ENCODE measurements at places on chromosomes 12 and 14.

- DNase-seq, result no peak
These were observed 2.0 kb downstream of the B4GALNT1 start for GRCh38 chr12:57630891-57631433.

GRCh38 chr12:89874146-89874545 is 165.5 kb upstream of the ATP2B1 start:
- DNase-seq, result no peak

- DNase-seq, result no peak
These were observed 109.6 kb upstream of the SLC38A4 start for GRCh38 chr12:46935271-46935847.

- DNase-seq, result no peak
These were observed 34.9 kb downstream of the GDF11 start for GRCh38 chr12:55777856-55778255.

DNA sequence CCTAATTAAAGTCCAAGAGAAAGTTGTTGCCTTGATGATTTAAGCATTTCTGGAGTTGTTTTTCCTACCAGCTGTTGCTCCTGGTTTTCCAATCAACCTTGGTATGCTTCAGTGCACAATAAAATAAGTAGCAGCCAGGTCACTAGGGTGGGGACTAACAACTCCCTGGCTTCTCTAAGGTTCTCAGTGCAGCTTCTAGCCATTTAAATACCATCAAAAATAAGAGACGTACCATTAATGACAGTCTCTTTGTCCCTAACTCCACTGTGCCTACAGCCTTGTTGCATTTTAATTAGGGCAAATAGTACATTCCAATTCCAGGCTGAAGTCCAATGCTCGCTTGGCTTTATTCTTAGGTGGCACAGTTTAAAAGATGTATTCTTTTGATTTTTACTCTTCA is 11.8 kb downstream of the STON2 start:
- no peak for DNase-seq

DNA sequence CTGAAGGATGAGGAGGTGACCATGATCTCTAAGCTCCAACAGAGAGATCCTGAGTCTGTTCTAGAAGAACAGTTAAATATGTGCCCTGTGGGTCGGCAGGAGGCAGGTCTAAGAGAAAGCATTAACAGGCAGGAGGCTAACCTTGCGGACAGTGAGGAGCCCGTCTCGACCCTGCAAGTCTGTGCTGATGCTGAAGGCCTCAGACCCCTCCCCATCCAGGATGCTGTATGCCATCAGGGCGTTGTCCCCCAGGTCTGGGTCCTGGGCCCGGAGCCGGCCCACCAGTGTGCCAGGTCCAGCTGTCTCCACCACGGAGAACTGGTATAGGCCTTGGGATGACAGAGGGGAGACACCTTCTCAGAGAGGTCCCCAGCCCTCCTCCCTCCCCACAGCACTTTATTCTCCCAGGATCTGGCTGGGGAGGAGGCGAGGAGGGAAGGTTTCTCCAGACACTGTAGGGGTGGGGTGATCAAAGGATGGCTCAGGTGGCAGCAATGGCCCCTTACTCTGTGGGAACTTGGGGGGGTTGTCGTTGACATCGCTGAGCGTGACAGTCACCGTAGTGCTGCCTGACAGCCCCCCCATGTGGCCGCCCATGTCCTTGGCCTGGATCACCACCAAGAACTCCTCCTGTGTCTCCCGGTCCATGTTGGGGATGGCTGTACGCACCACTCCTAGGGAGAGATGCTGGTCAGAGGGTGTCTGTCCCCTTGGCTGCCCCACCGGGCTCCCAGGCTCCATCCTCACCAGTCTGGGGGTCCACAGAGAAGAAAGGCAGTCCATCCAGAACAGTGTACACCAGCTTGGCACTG is 3.1 kb downstream of the CDH24 start:
- no peak for DNase-seq

GRCh38 chr12:47785887-47786661 is 13.0 kb downstream of the SLC48A1 start:
- no peak for DNase-seq

DNA sequence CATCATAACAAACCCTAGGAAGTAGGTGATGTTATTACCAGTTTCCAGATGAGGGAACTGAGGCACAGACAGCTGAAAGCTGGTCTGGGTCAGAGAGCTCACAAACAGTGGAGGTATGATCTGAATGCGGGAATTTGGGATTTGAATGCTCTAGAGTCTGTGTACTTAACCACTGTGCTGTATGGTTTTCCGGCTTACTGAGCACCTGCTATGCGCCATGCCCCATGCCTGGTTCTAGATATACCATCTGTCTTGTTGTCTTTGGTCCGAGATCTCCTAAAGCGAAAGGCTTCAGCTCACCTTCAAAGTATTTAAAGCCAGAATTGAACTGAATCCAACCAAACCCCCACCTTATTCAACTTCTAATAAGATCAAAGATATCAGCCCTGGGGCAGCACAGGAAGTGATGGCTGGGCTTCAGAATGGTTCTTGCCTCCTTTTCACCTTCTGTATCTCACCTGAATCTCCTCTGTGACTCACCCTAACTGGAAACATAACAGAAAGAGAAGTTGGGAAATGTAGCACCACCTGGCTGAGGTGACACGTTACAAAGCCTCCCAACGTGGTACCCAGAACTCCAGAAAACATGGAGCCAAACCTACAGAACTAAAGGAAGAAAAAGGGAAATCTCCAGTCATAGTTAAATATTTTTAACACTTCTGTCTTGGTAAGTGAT is 54.3 kb downstream of the PRMT8 start:
- no peak for DNase-seq

DNA sequence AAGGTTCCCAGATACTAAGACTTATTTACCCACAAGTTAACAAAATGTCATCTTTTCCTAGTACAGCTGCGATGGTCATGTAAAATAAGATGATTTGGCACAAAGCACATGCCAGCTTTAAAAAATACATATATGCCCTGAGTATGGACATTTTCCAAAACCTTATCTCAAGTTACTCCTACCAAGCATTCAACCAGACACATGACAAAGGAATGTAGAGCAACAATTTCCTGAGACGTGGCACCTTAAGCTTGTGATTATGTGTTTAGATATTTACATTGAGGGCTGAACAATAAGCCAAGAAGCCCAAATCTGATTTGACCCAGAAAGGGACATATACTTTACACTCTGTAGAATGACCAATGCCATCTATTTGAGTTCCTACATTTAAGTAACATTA is 24.5 kb upstream of the OVCH1 start:
- no peak for DNase-seq

GRCh38 chr14:38079886-38080285 is 127.8 kb upstream of the SSTR1 start:
- no peak for DNase-seq

DNA sequence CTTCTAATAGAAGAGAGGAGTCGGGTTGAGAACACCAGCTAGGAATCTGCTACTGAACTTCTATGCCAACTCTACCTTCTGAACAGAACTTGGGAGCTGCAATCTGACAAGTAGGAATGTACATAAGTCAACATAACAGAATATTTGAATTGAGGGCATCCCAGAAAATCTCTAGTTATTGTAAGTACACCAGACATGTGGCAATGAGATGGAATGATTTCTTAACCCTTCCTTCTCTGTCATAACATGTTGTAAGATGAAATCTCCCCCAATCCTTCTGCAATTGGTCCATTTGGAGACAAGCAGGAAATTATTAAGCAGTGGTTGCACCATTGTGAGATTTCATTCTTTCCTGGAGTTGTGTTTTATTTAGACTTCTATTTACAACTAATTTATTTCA is 68.7 kb upstream of the TMPO start:
- no peak for DNase-seq

- no peak for DNase-seq
These were observed 460.0 kb downstream of the FUT8 start for GRCh38 chr14:65872536-65872935.

DNA sequence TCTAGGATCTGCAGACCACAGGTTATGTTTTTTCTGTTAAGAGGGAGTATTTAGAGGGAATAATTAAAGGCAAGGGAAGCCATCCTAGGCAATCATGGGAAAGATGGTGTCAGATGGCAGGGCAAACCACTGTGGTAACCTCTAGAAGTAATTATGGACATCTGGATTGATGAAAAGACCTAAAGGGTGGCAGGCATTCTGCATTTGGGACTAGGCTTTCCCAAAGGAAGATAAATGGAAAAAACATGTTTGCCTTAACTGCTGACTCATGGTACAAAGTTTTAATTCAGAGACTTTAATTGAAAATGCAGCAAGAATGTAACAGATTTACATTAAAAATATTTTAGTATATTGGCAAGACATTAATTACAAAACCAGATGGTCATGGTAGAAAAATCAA is 88.1 kb downstream of the TMEM30B start:
- DNase-seq, result no peak

DNA sequence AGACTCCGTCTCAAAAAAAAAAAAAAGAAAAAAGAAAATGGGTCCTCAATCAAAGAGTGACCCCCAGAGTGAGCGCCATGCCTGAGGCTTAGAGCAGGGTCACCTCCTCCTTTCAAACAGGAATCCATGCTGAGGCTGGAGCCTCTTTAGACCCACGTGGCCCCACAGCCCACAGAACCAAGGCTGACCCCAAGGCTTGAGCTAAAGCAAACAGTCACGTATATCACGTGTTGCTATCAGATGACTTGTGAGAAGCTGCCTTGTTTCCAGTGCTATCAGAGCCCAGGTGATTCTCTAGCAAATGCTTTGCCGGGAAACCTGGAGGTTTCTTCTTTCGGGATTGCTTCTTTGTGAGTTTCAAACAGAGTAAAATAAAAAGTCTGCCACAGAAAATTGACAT is 31.7 kb upstream of the DYNC1H1 start:
- DNase-seq, result no peak

DNA sequence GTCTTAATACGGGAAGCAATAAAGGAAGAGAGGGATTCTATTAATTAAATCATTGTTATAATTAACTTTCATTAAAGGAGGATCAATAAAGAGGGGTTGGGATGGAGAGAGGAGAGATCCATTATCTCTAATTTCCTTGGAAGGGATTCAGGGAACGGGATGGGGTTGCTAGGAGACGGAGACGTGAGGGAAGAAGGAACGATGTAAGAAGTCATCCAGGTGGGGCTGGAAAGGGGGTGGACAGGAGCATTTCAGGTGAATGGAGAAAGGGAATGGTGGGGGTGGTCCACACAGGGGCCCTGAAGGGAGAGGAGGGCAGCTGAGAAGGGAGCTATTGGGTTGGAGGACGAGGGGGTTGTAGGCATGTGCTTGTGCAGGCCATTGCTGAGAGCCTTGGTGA is 17.2 kb downstream of the CALCOCO1 start:
- DNase-seq, result no peak

- DNase-seq, result no peak
These were observed 60.6 kb upstream of the KCNA1 start for GRCh38 chr12:4849115-4849541.

GRCh38 chr12:117450209-117450608 is 88.8 kb upstream of the NOS1 start:
- DNase-seq, result no peak

DNA sequence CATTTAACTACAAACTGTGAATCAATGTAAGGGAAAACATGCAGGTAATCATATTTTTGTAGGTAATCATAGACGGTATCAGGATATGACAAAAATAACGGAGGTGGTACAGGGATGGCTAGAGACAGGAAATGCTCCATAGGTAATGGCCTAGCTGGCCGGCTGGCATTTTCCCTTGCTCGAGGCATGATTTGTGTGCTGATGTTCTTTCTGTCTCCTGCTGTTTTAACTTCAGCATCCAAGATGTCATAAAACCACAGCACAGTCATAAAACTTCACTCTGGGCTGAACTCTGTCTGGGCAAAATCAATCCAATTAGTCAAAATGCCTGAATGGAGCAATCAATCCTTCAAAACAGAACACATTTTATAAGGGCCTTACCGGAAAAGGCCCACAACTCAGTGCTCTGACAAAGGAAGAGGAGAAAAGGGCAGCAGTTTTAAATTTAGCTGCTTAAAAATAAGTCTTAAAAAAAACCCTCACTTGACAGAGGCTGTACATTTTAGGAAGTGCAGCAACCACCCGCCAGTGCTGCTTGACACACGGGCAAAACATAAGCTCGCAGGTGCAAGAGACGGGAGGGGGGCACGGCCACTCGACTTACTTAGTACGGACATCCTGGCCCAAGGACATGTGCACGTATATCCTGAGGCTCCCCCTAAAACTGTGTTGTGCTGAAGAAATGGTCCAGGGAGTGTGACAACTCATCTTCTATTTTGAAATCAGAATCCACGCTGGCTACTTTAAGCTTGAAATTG is 40.5 kb upstream of the GPR68 start:
- no peak for DNase-seq

- DNase-seq, result no peak
These were observed 21.1 kb downstream of the RASSF8 start for GRCh38 chr12:25979563-25979962.

DNA sequence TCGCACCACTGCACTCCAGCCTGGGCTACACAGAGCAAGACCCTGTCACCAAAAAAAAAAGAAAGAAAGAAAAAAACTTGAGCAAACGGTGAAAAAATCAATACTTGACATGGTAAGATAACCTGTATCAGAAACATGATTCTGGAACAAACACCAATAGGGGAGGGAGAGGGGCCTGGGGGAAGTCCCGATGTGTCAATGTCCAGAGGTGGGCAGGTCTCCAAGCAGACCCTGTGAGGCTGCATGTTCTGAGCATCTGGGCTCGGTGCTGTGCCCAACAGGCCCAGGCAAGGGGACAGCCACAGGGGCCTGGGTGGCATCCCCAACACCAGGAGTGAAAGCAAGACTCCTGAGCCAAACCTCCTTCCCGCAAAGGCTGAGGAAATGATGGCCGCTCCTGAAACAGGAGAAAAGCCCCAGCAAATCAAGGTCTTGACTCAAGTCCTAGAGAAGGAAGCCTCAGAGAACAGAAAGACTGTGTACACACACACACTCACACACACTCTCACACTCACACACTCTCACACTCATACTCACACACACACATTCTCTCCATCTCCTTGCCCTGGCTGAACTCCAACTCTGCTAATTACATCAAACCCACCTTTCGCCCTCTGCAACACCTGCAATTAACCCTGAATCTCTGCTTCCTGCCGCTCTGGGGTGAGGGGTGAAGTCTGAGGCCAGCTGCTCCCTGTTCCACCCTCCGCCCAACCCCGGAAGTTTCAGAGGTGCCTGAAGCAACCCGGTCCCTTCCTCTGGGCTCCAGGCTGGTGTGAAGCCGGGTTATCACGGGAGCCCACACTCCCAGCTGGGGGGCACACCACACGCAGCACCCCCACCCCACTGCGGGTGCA is 20.4 kb downstream of the CCDC88C start:
- DNase-seq, result no peak

DNA sequence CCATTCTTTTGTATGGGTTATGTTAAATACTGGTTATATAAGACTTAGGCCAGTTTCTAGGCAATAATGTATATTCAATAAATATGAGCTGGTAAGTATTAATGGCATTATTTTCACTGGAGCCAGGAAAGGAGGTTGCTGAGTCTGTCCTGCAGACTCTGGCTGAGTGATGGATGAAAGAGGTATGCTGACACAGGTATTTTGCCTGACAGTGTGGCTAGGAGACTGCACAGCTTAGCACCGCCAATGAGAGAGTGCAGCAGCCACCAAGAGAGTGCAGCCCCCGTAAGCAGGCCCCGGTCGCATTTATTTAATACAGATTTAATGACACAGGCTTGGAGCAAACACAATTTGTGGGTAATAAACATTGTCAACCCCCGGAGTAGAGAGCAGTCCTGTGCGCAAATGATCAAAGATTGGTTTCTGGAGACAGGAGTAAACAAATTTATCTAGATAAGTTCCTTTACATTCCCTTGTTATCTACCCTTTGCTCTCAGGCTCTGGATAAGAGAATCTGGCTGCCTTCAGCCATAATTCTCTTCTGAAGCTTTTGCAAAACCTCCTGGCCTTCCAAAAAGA is 37.4 kb downstream of the TMTC3 start:
- DNase-seq, result no peak

Measured in NCI-H1092 (cell line).